Activated CD8-positive, alpha-beta memory T cell treated with anti-CD3 and anti-CD28 coated beads, Interleukin-2, amount 10 ng/mL, durations not matched to agents 7 days and 5 days (primary cell): ENCODE measurements at places on chromosomes 12 and 14. TPM values are rescaled to one million over a fixed set of nuclear protein-coding genes. Genes with fewer than 3 reads are reported as not detected.

The KIF5A gene
- total RNA-seq: 1.9 TPM

DNA sequence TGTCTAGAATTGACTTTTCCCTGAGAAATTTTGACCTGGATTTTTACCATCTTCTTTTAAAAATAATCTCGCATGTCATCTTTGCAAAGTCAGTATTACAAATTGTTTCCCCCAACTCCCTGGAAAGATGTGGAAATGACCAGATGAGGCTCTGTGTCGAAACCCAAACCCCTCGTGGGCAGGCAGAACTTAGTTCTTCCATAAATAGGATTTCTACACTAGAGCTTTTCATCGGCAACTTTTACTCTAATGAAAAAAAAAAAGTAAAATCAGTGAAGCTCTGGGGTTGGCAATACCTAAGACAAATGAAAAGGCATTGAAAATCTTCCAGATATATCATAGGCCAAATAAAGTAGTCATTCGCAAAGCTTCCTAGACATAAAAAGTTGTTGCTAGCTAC, 17.0 kb downstream of the SSPN start:
- no peak for DNase-seq

The SOX5 gene
- not detected for total RNA-seq

- no peak for DNase-seq
These were observed 250.5 kb downstream of the MED13L start for GRCh38 chr12:116026768-116027550.

- DNase-seq: no peak
These were observed 154.1 kb upstream of the PELI2 start for GRCh38 chr14:55964091-55964490.
